Naive thymus-derived CD4-positive, alpha-beta T cell (primary cell): ENCODE measurements at places on chromosomes 3 and 15. TPM values are rescaled to one million over a fixed set of nuclear protein-coding genes. Genes with fewer than 3 reads are reported as not detected.

DNA sequence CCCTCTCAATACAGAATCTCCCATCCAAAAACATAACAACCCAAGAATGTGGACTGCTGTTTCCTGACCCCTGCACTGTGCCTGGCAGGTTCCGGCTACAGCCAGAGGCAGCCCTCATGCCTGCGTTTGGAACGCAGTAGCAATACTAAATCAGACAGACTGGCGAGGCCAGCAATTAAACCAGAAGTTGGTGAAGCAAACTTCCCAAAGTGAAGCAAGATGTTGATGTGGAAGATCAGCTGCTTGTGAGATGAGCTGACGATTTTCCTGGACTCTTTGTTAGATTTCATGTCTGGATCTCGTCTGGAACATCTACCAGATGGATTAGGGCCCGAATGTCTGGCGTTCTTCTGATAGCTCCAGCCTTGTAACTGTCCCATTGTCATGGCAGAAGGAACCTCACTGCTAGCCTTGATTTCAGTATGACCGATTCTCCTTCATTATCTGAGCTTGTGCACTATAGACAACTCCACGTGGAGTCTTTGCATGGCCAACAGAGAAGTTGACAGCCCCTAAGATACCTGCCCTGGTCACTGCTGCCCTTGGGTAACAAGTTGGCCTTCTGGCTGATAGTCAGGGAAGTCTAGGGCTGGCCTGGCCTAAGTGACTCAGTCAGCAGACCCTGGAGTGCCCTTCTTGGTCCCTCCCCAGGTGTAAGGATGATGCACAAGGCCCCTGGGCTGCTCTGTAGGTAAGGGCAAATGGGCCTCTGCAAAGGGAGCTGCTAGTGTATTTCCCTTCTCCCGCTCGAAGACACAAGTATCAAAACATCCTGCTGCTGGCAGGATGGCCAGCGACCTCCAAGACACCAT, 126.5 kb downstream of the ADAMTS17 start:
- no peaks in the 10 kb centered on the region for H3K4me1 ChIP-seq
- no peak overlapping the region for H3K4me3 ChIP-seq
- H3K27ac ChIP-seq = no peak overlapping the region
- DNase-seq = no peak
- H3K27me3 ChIP-seq = no peaks in the 10 kb centered on the region
- no peaks in the 10 kb centered on the region for H3K36me3 ChIP-seq

- H3K27me3 ChIP-seq = no peaks in the 10 kb centered on the region
- DNase-seq = no peak
- no peaks in the 10 kb centered on the region for H3K4me1 ChIP-seq
- no peaks in the 10 kb centered on the region for H3K36me3 ChIP-seq
- no peak overlapping the region for H3K4me3 ChIP-seq
Measured at GRCh38 chr3:175198991-175199783, 340.1 kb downstream of the NAALADL2 start.

DNA sequence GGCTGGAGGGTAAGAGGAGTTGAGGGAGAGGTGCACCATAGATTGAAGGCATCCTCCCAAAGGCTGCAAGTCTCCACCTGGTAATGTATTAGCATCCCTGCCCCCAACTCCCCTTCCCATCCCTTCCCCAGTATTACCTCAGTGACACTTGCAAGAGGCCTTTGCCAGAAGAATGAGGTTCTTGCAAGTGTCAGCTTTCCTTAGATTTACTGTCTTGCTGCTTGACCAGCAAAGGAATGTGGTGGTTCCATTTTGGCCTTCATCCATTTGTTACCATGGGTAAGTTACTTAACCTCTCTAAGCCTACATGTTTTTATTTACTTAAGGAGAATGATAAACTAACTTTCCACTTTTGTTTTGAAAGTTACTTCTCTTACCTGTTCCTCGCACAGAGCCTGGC, 108.9 kb downstream of the LRTM1 start:
- H3K27me3 ChIP-seq = no peaks in the 10 kb centered on the region
- no peak overlapping the region for H3K4me3 ChIP-seq
- no peaks in the 10 kb centered on the region for H3K4me1 ChIP-seq
- H3K36me3 ChIP-seq = no peaks in the 10 kb centered on the region
- no peak overlapping the region for H3K27ac ChIP-seq
- no peak for DNase-seq

GRCh38 chr3:188446766-188447165, 292.8 kb downstream of the LPP start:
- no peaks in the 10 kb centered on the region for H3K36me3 ChIP-seq
- no peaks in the 10 kb centered on the region for H3K27me3 ChIP-seq
- DNase-seq = no peak
- no peak overlapping the region for H3K27ac ChIP-seq
- H3K4me3 ChIP-seq = no peak overlapping the region
- H3K4me1 ChIP-seq = no peaks in the 10 kb centered on the region

DNA sequence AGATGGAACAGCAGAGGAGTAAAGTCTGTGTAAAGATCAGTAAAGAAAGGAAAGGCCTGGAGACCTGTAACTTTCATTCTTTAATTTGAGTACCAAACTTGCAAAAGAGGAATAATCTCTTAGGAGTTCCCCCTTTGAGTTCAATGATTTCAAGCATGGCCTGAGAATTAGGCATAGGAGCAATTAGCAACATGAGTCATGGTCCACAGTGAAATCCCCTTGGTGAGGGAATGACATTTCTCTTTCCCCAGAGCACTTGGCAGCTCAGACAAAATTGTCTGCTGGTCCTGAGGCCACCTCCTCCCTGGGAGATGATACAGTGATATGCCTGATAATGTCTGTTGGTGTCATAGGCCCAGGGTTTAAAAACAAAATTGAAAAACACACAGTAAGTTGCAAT, 81.4 kb upstream of the CRBN start:
- H3K36me3 ChIP-seq = no peaks in the 10 kb centered on the region
- DNase-seq = no peak
- no peaks in the 10 kb centered on the region for H3K27me3 ChIP-seq
- no peak overlapping the region for H3K4me3 ChIP-seq
- H3K4me1 ChIP-seq = no peaks in the 10 kb centered on the region

GRCh38 chr15:69881302-69881670, 216.4 kb downstream of the TLE3 start:
- no peak for DNase-seq
- no peaks in the 10 kb centered on the region for H3K27me3 ChIP-seq

- no peak overlapping the region for H3K4me3 ChIP-seq
- no peaks in the 10 kb centered on the region for H3K36me3 ChIP-seq
- no peak overlapping the region for H3K27ac ChIP-seq
- no peaks in the 10 kb centered on the region for H3K27me3 ChIP-seq
Measured at GRCh38 chr15:51129535-51130188, 35.0 kb upstream of the TNFAIP8L3 start.

DNA sequence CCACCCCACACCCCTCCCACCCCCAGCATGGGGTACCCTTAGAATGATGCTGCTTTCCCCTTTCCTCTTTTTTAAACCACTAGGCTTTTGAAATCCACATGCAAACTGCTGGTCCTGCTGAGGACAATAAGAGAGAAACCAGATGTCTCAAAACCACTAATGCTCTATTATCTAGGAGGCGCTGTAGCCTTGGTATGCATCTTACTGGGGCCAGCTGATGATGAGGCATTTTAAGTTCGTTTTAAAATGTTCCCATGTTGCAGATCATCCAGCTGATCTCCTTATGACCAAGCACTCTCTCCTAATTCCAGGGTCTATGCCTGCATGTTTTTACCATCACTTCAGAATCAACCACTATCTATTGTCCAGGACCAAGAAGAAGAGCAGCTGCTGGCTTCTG, 1.3 kb downstream of the NME9 start:
- no peak overlapping the region for H3K27ac ChIP-seq
- H3K27me3 ChIP-seq = no peaks in the 10 kb centered on the region
- peak overlapping the region; percentile 78 for H3K4me3 ChIP-seq
- DNase-seq = no peak

- H3K27me3 ChIP-seq = no peaks in the 10 kb centered on the region
- no peaks in the 10 kb centered on the region for H3K36me3 ChIP-seq
- H3K27ac ChIP-seq = no peak overlapping the region
Measured at GRCh38 chr15:45499426-45499825, 23.1 kb downstream of the SLC30A4 start.

DNA sequence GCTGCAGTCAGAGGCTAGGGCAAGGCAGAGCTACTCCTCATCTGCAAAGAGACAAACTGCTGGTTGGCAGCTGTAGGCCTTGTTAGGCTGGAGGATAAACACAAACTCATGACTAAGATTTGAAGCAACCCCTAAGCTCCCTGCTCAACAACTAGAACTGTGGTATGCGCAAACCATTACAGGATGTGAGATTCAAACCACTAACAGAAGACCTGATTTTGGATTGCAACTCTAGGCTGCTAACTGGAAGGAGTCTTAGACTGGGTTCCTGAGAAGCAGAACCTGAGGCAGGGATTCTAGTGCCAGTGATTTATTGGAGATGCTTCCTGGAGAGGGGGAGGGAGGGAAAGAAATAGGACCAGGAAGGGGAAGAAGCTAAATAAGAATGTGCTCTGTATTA, 22.5 kb downstream of the CCR4 start:
- H3K4me1 ChIP-seq = peaks cover 39% of the 10 kb centered on the region
- H3K36me3 ChIP-seq = no peaks in the 10 kb centered on the region
- DNase-seq = peak; percentile 11
- H3K4me3 ChIP-seq = no peak overlapping the region
- no peaks in the 10 kb centered on the region for H3K27me3 ChIP-seq

- peaks cover 9% of the 10 kb centered on the region for H3K4me1 ChIP-seq
- peak overlapping the region; percentile 89 for H3K4me3 ChIP-seq
- H3K27ac ChIP-seq = peak overlapping the region; percentile 84
- H3K27me3 ChIP-seq = no peaks in the 10 kb centered on the region
- no peaks in the 10 kb centered on the region for H3K36me3 ChIP-seq
- DNase-seq = no peak
Measured at GRCh38 chr3:183698756-183699155, 1.2 kb downstream of the YEATS2 start.

- no peak overlapping the region for H3K27ac ChIP-seq
- no peaks in the 10 kb centered on the region for H3K36me3 ChIP-seq
- no peak overlapping the region for H3K4me3 ChIP-seq
- no peaks in the 10 kb centered on the region for H3K27me3 ChIP-seq
- H3K4me1 ChIP-seq = no peaks in the 10 kb centered on the region
- DNase-seq = no peak
Measured at GRCh38 chr3:156533205-156533604, 21.7 kb downstream of the SSR3 start.

DNA sequence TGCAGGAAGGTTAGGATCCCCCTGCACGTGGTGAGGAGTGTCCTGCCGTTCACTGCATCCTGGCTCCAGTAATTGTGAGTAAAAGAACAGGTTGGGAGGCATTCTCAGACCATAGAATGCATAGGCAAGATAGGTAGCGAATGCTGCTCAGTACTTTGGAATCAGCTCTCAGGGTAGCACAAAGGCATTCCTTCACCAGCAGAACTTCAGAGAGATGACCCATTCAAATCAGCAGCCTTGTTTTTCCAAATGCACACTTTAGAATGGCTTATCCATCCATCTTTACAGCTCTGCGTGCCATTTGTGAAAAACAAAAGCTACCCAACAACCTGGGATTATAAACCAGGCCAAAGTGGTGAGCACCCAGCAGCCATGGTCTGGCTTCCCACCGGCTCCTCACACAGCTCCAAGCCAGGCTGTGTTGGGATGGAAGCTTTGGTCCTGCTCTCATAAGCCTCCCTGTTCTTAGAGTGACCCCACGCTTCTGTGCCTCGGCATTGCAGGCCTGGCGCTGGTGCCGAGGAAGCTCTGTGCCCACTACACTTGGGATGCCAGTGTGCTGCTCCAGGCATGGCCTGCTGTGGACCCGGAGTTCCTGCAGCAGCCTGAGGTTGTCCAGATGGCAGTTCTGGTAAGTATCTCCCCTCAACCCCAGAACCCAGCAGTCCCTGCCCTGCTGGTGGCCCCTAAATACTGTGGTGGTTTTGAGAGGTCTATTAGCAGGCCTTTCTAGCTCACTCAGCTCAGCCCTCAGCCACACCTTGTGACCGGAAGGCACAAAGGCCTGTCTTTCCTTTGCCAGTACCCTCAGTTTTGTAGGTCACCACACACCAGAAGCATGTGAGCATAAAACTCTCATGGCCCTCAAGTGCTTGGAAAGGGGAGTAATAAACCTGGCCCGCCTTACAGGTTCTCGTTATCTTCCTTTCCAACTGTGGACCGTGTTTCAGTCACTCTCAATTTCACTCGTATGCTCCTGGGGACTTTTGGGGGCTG, 52.9 kb upstream of the LIMD1 start:
- DNase-seq = no peak
- no peak overlapping the region for H3K4me3 ChIP-seq
- no peaks in the 10 kb centered on the region for H3K36me3 ChIP-seq
- no peak overlapping the region for H3K27ac ChIP-seq

- H3K4me1 ChIP-seq = peaks cover 13% of the 10 kb centered on the region
- peak overlapping the region; percentile 92 for H3K27ac ChIP-seq
- no peaks in the 10 kb centered on the region for H3K27me3 ChIP-seq
- no peaks in the 10 kb centered on the region for H3K36me3 ChIP-seq
Measured at GRCh38 chr3:11272906-11273574, 843 bp downstream of the ATG7 start.

- no peaks in the 10 kb centered on the region for H3K27me3 ChIP-seq
- DNase-seq = no peak
- H3K27ac ChIP-seq = no peak overlapping the region
- H3K4me3 ChIP-seq = no peak overlapping the region
Measured at GRCh38 chr15:85289677-85290365, 90.6 kb upstream of the AKAP13 start.

DNA sequence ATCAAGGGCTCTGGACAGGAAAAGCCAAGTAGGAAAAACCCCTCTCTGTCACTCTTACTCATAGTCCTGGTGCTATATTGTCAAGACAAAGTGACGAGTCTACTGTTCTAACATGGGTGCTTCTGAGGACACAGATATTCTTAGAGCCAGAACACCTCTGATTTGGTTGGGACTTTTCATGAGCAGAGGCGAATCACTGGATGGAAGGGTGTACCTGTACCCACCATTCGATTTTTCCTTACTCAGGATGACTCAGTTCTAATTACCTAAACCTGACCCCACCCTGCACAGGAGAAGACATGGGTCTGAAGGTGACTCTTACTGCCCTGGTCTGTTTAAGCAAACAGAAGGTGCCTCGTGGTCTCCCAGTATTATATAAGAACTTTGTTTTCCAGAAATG, 58.5 kb downstream of the ABCC5 start:
- no peak for DNase-seq
- H3K27ac ChIP-seq = no peak overlapping the region
- H3K4me1 ChIP-seq = no peaks in the 10 kb centered on the region
- H3K36me3 ChIP-seq = no peaks in the 10 kb centered on the region
- H3K27me3 ChIP-seq = no peaks in the 10 kb centered on the region
- H3K4me3 ChIP-seq = no peak overlapping the region

- H3K36me3 ChIP-seq = no peaks in the 10 kb centered on the region
- H3K4me3 ChIP-seq = no peak overlapping the region
- H3K27me3 ChIP-seq = no peaks in the 10 kb centered on the region
- no peaks in the 10 kb centered on the region for H3K4me1 ChIP-seq
Measured at GRCh38 chr15:64237677-64238076, 74.9 kb upstream of the PPIB start.

DNA sequence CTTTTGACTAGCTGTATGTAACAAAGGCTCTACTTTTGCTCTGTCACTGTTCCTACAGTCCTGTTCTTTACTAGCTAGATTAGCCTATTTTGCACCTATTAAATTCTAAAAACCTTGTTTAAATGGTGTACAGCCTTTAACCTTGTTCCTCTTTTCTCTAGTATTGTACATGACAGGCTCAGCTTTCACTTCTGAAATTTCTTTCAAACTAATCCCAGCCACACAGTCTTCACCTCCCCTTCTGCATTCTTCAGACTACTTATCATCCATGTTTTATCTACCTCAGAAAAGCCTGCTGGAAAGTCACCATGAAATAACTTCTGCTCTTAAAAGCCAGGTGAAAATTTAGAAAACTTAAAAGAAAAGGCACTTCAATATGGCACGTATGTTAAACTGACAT, 122.4 kb downstream of the NECTIN3 start:
- no peak overlapping the region for H3K4me3 ChIP-seq
- no peaks in the 10 kb centered on the region for H3K4me1 ChIP-seq
- no peaks in the 10 kb centered on the region for H3K27me3 ChIP-seq
- no peak for DNase-seq

The WDR93 gene
- not detected for polyA plus RNA-seq

The ROBO2 gene
- polyA plus RNA-seq = not detected

The EPHB1 gene
- not detected for polyA plus RNA-seq

The TRIM42 gene
- not detected for polyA plus RNA-seq

The GOLGA8S gene
- not detected for polyA plus RNA-seq
